ENCODE measurements at places on chromosomes 2 and 18.

- DNase-seq, result no peak
Measured at GRCh38 chr18:45724601-45725000, 620 bp downstream of the SLC14A1 start.

DNA sequence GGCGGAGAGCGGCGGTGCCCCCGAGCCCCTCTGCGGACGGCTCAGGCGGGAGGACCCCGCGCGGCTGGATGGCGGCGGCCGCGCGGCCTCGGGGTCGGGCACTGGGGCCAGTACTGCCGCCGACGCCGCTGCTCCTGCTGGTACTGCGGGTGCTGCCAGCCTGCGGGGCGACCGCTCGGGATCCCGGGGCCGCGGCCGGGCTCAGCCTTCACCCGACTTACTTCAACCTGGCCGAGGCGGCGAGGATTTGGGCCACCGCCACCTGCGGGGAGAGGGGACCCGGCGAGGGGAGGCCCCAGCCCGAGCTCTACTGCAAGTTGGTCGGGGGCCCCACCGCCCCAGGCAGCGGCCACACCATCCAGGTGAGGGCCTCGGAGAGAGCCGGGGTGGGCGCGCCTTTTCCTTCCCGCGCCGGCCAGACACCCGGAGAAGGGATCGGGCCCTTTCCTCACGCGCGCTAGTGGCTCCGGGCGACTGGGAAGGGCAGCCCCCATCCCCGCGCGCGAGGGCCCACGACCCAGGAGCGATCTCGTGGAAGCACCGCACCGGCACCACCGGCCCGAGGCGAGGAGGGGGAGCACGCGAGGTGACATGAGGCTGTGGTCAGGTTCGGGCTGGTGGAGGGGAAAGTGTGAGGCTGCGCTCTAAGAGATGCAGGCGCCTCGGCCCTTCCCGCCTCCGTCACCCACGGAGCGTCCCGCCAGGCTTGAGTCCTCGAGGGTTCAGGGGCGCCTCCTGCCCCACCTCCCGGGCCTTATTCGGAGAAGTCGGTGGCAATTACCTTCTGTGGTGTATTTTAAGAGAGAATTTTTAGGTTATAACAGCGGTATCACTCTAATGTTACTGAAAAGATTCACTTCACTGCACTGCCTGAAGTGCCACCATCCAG, 607 bp downstream of the LAMA3 start:
- no peak for DNase-seq

DNA sequence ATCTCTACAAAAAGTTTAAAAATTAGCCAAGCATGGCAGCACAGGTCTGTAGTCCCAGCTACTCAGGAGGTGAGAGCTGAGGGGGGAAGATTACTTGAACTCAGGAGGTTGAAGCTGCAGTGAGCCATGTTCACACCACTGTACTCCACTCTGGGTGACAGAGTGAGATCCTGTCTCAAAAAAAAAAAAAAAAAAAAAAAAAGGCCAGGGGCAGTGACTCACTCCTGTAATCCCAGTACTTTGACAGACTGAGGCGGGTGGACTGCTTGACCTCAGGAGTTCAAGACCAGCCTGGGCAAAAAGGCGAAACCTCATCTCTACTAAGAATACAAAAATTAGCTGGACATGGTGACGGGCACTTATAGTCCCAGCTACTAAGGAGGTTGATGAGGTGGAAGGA, 37.0 kb downstream of the PUM2 start:
- no peak for DNase-seq

DNA sequence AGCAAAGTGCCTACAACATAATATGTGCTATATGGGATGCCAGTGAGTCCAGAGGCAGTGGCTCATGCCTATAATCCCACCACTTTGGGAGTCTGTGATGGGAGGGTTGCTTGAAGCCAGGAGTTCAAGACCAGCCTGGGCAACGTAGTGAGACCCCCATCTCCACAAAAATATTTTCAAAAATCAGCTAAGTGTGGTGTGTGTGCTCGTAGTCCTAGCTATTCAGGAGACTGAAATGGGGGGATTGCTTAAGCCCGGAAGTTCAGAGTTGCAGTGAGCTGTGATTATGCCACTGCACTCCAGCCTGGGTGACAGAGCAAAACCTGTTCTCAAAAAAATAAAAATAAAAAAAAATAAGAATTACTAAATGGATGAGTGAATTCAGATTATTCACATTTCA, 23.4 kb downstream of the OTX1 start:
- DNase-seq, result no peak

DNA sequence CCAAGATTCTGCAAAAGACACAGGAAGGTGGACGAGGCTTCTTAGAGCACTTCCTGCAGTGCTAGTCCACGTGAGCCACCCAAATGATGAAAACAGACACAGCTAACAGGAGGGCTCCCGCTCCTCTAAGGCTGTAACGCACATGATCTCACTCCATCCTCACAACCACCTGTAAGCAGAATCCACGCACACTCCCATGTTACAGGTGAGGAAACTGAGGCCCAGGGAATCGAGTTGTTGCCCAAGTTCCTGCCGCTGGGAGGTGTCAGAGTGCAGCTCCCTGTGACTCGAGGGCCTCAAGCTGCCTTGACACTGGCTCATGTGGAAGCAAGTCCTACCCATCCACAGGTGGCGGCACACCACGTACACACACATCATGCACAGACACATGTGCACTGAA, 4.4 kb downstream of the DNMT3A start:
- no peak for DNase-seq

GRCh38 chr2:138415985-138416384, 85.6 kb upstream of the SPOPL start:
- peak; percentile 29 for DNase-seq

- no peak for DNase-seq
Measured at GRCh38 chr2:172564376-172564775, 8.5 kb downstream of the PDK1 start.

- no peak for DNase-seq
Measured at GRCh38 chr2:193580176-193580950, 1385.6 kb upstream of the TMEFF2 start.

DNA sequence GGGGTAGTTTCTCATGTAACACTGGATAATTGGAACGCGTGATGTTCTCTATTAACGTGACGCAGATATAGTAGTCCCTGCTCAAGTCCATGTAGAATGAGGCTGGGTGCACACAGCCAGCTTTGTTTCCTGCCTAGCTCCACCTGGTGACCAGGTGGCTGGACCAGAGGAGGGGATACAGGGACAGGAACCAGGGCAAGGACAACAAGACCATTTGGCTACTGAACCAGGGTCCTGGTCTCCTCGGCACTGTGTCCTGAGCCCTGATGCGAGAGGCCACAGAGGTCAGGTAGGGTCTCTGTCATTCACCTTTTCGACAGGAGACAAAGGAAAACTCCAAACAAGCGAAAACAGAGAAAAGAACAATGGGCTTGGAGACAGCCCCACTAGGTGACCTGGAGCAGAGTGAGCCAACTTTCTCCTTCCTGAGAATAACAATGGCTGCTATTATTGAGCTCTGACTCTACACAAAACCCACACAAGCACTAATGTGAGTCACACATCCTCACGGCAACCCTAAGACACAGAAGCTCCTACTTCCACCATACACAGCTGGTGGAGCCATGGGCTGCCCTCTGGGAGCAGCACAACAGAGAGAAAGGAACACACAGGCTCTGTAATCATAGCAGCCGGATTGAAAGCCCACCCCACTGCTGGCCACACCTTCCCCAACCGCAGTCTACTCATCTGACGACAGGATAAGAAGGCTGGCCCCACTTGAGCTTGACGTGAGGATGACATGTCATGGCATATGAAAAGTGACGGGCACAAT, 67.3 kb upstream of the TEX51 start:
- peak; percentile 12 for DNase-seq

Data from cardiac fibroblast (primary cell).